ENCODE measurements at places on chromosomes 2 and 18.
A peak's percentile ranks its signal among the peaks of the same experiment; 100 is the strongest.

GRCh38 chr18:66616523-66616983, 12.7 kb upstream of the CDH19 start:
- DNase-seq, result peak; percentile 12

- no peak for DNase-seq
Measured at GRCh38 chr2:197157879-197158537, 152.6 kb downstream of the ANKRD44 start.

DNA sequence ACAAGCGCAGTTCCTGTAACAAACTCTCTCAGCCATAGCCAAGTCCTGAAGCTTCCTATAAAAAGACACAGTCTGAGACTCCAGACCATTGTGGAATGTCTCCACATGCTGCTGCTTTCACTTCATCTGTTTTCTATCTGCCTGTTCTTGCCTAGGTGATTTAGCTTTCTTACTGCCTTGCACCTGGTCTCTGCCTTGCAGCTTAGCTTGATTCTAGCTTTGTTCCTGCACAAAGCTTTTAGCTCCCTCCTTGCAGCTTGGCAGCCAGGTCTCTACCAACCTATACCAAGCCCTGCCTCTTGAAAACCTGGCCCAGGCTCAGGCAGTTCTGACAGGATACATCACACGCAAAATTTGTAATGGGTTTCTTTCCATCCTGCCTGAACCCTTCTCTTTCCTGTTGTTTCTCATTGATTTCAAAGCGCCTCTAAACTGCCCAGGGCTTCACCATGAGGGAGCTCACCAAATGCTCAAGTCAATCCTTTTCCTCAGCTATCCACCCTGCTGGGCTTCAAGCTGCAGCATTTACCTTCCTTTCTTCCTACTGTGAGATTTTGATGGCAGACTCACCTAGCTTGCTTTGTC, 941.3 kb upstream of the NXPH2 start:
- no peak for DNase-seq

DNA sequence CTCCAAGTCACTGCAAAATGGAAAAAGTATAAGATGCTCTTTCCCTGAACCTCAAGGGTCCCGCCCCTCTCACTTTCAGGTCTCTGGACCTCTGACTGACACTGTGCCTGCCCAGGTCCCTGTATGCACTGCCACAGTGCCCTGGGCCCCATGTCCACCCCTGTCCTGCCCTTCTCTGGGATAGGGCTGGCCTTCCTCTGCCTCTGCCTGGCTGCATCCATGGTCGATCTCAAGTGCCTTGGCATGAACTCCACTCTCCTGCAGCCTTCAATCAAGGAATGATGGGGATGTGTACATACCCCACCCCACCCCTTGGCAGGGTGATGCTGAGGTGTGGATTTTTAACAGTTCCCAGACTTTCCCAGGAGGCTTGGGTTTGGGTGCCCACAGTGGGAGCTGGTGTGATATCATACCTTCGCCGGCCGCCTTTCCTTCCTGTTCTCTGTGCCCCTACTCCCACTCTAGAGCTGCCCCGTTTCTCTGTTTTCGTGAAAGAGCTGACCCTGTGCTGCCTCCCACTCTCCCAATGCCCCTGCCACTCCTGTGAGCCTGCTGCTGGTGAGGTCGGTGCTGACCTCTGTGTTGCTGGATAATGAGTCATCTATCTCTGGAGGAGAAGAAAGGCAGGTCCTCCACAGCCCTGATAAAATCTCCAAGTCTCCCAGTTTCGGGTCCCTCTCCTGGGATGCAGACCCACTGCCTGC, 18.9 kb downstream of the PTPN18 start:
- DNase-seq, result no peak

DNA sequence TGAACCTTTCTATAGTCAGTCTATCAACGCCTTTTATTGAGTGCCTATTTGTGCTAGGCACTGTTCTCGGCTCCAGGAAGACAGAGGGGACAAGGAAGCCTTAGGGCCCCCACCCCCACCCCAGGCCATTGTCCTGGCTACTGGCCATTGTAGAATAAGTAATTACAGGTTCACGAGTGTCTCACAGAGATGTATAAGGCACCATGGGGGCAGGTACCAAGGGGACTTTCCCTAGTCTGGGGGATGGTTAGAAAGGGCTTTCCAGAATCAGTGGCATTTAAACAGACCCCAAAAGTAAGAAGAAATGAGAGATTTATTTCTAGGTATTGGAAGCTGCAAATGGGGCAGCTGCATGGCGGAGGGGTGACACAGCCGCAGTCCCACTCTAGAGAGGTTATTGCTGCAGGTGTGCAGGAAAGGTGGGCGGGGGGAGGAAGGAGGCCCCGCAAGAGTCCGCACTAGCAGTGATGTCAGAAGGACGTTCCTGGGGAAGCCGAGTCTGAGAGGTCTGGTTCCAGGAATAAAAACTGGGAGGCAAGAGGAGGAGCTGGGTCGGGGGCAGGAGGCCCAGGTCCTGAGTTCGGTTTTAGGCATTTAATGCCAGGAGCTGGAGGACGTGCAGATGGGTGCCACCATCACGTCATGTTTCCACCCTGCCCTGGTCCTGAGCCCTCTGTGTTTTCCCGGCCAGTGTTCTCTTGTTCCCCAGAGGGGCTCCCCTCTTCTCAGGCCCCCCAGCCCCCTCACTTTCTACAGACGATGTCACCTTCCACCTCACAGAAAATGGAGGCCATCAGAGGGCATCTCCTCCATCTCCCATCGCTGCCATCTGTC, 30.5 kb downstream of the FOSL2 start:
- no peak for DNase-seq

DNA sequence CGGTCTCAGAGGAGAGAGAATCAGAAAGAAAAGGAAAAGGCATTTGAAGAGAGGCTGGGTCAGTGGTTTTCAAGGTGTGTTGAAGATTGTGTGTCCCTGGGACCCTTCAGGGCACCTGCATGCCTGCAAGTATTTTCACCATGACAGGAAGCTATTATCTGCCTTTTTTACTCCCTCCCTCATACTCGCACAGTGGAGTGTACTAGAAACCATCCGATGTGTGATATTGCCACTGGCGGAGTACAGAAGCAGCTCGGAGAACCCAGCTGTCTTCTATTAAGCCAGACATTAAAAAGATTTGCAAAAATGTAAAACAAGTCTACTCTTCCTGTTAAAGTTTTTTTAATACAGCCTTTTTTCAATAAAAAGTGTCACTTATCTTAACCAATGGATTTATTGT, 33.7 kb upstream of the RFX8 start:
- no peak for DNase-seq

DNA sequence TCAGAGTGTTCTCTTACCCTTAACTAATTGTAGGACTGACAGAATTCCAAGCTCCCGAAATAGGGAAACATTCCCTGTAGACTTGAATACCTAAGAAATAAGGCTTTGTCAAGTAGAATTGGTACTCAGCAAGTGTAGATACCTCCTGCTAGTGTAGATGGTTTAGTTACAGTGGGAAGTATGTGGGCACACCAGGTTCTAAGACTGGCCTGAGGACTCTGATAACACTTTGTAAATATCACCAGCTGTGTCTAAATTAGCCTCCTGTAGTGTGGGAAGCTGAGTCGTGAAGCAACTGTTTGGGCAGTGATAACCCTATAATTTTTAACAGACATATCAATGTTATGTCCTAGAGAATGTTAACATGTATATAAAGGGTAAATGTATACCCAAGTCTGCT, 304.5 kb downstream of the SLC8A1 start:
- no peak for DNase-seq

DNA sequence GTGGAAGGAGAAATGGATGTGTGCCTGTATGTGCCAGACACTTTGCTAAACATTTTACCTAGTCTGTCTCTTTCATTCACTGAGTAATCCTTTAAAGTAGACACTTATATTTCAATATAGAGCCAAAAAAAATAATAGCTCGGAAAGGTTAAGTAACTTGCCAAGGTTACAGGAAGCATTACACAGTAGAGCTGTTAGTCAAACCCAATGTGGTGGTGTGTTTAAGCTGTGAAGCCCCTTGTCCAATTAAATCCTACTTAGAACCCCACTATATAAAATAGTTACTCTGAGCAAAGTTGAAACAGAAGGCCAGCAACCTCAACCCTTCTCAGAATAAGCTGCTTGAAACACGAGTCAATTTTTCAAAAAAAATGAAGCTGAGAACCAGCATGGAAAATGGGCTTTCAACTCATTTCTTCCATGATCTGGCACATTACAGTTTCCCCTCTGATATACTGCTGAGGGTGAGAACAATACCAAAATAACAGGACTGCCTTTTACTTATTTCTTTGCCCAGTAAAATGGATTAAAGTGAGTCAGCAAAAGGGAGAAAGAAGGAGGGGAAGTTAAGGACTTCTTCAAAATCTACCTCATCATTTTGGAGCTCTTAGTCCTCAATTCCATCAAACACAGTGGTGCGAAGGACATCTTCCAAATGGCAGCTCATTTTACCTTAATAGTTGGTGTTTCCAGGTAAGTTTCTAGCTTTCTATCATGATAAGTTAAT, 7.9 kb downstream of the RDH14 start:
- peak; percentile 8 for DNase-seq

DNA sequence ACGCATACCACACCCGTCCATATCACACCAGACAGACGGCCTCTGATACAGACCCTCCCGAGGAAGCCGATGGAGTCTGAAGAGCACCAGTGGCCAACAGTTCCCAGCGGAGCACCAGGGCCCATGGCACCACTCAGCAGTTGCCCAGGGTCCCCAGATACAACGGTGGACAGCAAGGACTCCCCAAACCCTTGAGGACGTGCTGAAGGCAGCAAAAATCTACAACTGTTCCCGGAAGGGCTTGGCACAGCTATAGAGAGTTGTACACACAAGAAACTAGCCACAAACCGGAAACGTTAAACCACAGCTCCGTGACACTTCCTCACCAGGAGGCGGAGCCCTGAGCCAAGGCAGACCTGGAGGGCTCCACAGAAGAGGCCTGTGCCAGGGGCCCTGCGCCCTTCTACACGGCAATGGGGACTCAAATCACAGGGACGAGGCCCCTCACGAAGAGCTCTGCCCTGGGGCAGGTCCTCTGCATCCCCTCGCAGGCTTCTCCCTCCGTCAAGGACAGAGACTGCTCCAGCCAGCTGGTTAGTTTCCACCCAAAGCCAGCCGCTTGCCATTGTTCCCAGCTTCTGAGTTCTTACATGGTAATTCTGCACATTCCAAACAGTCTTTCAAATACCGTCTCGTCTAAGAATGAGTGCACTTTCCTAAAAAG, 133.4 kb downstream of the HDAC4 start:
- peak; percentile 89 for DNase-seq

- peak; percentile 7 for DNase-seq
Measured at GRCh38 chr2:65491381-65491905, 59.0 kb upstream of the SPRED2 start.

DNA sequence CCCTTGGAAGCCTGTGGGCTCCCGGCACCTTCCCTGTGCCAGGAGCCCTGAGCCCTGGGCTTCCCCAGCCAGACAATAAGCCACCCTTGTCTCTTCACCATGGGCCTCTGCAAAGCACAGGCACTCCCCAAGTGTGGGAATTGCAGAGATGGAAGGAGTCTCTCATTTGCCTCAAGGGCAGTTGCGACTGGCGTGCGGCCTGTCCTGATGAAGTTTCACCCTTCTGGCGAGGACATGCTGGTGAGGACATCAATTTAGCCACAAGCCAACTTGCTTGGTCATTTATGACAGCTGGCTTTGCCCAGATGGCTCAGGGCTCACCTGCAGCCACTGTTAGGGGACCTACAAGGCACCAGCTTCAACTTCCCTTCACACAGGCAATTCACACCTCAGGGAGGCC, 180.2 kb downstream of the ANAPC1 start:
- no peak for DNase-seq

DNA sequence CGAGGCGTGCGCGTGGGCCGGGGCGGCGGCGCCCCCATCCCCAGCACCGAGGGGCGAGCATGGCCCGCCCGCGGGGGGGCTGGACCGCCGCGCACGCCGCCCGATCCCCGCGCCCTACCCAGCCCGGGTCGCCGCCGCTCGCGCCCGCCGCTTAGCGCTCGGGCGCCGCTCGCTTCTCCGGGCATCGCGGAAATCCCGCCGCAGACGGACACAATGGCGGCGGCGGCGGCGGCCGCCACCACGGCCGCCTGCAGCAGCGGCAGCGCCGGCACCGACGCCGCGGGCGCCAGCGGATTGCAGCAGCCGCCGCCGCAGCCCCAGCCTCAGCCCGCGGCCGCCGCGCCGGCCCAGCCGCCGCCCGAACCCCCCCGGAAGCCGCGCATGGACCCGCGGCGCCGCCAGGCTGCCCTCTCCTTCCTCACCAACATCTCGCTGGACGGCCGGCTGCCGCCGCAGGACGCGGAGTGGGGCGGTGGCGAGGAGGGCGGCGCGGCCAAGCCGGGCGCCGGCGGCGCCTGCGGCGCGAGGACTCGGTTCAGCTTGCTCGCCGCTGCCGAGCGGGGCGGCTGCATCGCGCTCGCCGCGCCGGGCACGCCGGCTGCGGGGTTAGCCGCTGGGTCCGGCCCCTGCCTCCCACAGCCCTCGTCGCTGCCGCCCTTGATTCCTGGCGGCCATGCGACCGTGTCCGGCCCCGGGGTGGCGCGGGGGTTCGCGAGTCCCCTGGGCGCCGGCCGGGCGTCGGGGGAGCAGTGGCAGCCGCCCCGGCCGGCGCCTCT, 453 bp downstream of the CABLES1 start:
- DNase-seq, result no peak

GRCh38 chr2:242057379-242058040, 188.0 kb downstream of the RTP5 start:
- no peak for DNase-seq

DNA sequence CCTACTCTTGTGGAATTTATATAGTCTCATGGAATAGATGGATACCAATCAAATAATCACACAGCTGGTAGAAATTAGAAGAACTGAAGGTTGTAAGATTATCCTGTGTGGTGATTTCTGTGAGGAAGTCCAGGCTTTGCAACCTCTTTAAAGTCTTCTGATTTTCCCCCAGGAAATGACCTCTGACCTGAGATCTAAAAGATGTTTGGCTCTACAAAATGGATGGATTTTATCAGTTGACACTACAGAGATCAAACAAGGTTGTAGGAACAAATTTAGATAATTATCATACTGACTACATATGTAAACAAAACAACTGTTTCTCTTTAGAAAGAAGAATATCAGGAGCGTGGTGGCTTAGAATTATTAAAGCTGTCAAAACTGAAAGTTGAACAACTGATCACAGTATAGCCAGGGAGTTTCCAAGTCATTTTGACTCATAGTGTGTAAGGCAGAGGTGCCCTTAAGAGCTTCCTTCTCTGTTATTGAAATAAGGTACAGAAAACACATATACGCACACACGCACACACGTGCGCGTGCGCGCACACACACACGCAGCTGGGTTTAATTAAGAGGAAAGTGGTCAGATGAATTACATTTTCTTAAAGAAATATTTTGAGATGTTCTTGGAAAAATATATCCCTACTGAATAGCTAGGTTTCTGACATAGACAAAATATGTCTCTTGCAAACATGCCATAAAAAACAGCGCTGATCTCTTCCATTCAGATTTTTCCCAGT, 35.5 kb upstream of the PELI1 start:
- DNase-seq, result no peak
